RKO (cell line): ENCODE measurements at places on chromosomes 4 and X.
A peak's percentile ranks its signal among the peaks of the same experiment; 100 is the strongest.

- DNase-seq: peak; percentile 50
Observed at GRCh38 chrX:150772150-150772970, 79.2 kb downstream of the MTMR1 start.

DNA sequence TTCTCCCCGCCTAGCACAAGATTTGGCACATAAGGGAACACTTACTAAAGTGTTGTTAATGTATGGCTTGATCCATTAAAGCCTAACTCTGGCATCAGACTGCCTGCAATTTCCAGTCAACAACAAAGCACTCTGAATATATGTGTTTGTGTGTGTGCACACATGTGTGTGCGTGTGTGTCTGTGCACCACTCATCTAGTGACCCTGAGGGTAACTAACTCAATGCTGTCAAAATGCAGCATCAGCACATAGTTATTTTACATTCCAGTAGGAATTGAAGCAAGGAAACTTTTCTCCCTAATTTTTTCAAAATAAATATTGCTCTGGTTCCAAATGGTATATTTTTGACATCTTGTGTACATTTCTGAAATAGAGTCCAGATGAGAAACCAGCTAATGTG lies 94.4 kb downstream of the SHROOM4 start:
- no peak for DNase-seq

- DNase-seq: no peak
Observed at GRCh38 chr4:145694929-145695328, 15.0 kb downstream of the C4orf51 start.

DNA sequence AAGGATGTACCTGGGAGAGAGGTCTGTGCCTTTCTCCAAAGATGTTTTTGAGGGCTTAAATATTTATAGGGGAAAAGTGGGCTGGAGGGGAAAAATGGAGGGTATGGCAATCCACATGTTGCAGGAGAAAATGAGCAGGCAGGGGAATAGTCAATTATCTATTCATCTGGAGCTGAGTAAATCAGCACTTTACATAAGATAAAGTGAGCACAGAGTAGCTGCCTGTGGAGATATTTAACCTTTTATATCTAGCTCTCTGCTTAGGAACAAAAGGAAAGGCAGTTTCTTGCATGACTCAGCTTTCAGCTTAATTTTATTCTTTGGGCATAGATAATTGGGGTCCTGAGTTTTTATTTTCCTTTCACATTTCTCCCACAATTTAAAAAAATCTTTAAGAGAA lies 93.6 kb upstream of the NPY2R start:
- DNase-seq: no peak

- no peak for DNase-seq
Observed at GRCh38 chr4:76799718-76800117, 98.2 kb downstream of the SOWAHB start.

DNA sequence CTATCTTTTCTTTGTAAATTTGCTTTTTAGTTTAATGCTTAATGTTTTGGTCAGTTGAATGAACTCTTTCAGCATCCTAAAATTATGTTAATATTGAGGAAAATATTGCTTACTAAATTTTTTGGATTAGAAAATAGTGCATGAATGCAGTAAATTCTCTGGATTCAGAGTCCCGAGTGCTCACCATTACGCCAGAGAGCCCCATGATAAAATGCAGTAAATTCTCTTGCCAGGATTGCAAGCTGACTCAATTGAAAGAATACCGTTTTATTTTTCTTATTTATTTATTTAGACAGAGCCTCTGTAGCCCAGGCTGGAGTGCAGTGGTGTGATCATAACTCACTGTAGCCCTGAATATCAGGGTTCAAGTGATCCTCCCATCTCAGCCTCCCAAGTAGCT lies 60.9 kb upstream of the ENPEP start:
- DNase-seq: no peak

DNA sequence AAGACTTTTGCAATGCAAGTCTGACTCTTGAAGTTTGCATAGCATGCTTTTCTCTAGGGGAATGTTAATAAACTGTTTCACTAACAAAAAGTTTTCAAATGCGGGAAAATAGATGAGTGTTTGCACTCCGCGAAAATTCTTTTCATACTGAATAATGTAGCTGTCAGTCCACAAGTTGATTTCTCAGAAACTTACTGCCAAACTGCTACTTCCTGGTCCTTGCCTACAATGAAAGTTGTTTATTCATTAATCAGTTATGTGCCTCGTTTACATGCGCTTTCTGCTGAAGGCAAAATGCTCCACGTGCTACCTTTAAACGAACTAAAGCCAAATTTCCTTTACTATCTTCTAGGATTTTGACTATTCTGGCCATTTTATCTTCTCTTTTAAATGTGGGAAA lies 166.2 kb downstream of the MAGEB17 start:
- DNase-seq: no peak

DNA sequence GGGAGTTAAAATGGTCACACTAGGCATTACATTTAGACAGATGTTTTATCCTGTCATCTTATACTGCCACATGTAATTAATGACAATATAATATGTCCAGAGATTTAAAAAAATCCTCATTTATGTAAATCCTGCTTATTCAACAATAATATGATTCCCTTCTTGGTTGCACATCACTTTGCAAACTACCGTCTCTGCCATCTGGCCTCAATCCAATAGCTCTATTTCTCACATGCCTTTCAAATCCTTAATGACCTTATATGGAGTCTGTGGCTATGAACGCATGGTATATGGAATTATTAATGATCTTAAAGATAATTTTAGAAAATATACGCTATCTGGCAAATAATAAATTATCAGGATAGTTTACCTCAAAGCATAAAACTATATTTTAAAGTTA lies 144.5 kb downstream of the NPNT start:
- DNase-seq: no peak

- DNase-seq: no peak
Observed at GRCh38 chr4:34649716-34650115, 1594.6 kb downstream of the ARAP2 start.

- DNase-seq: no peak
Observed at GRCh38 chrX:150616863-150617198, 48.4 kb downstream of the MTM1 start.

DNA sequence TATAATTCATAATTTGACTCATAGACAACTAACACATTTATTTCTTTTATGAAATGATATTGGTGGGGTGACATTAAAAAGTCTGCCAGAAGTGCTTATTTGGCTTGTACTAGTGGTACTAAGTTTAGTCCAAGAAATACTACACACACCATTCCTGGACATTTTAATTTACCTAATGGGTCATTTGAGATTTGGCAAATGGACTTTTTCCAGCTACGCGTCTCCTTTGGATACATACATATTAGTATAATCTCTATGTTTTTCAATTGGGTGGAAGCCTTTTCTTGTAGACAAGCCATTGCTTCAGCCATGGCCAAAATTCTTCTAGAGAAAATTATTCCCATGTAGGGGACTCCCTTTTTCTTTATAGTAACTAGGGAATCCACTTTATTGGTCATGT lies 968.5 kb downstream of the C4orf33 start:
- no peak for DNase-seq

- DNase-seq: no peak
Observed at GRCh38 chr4:165472943-165473676, 94.3 kb downstream of the CPE start.

GRCh38 chrX:97326456-97326855 lies 442.7 kb downstream of the RPA4 start:
- DNase-seq: no peak

DNA sequence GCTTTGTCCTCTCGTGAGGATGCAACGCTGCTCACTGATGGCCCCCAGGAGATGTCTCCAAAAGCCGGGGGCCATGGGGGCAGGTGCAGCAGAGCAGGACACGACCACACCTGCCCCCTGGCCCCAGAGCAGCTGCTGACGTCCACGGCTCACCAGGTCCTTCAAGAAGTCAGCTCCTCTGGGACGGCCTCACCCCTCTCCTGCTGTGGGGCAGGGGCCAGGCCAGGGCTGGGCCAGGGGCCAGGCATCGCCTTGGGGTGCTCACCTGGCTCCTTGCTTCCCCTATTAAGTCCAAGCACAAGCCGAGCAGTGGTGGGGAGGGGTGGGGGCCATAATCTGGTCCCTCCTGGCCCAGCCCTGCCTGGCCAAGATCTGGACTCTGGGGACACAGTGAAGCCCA lies 28.6 kb upstream of the MXD4 start:
- DNase-seq: no peak

DNA sequence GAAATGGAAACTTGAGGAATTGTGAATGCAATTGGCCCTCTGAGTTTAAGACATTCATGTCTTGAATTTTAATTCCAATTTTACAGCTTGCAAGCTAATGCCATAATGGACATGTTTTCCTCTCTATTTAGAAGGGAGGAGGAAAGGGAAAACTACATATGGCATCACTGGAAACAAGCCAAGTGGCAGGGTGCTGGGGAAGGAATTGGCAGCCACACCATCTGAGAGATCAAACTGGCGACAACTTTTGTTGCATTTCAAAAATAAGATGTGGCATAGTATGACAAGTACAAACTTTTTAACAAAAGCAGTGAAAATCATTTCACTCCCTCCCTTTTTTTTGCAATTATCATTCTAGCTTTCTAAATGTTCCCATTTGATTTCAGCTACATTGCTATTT lies 615.6 kb downstream of the CENPC start:
- DNase-seq: no peak

GRCh38 chr4:85084371-85085094 lies 118.0 kb upstream of the WDFY3 start:
- DNase-seq: peak; percentile 68

- DNase-seq: no peak
Observed at GRCh38 chrX:118729042-118729652, 1.7 kb downstream of the IL13RA1 start.

GRCh38 chrX:115173181-115173580 lies 16.0 kb upstream of the RBMXL3 start:
- DNase-seq: no peak

DNA sequence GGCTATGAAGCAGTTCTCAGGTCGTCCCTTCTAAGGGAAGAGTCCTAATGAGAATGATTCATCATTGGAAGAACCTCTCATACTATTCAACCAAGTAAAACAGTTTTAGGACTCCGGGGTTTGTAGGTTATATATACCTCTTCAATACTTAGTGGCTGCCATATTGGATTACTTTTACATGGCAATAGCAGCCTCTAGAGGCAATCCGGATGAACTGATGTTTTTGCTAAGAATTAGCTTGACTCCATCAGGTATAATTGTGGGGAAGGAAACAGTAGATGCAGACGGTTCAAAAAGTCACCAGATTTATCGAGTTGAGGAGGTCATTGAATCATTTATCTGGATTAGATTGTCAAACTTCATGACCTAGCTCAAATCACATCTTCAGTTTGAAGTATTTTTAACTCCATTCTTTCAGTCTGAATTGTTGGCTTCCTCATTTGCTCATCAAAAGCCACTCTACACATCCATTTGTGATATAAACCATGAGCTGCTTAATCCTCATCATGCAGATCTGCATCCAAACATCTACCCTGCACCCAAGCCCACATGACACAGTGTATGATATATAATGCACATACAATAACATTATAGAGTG lies 28.4 kb downstream of the GUCY1B1 start:
- peak; percentile 66 for DNase-seq

GRCh38 chrX:124518885-124519284 lies 172.5 kb downstream of the SH2D1A start:
- DNase-seq: peak; percentile 33

DNA sequence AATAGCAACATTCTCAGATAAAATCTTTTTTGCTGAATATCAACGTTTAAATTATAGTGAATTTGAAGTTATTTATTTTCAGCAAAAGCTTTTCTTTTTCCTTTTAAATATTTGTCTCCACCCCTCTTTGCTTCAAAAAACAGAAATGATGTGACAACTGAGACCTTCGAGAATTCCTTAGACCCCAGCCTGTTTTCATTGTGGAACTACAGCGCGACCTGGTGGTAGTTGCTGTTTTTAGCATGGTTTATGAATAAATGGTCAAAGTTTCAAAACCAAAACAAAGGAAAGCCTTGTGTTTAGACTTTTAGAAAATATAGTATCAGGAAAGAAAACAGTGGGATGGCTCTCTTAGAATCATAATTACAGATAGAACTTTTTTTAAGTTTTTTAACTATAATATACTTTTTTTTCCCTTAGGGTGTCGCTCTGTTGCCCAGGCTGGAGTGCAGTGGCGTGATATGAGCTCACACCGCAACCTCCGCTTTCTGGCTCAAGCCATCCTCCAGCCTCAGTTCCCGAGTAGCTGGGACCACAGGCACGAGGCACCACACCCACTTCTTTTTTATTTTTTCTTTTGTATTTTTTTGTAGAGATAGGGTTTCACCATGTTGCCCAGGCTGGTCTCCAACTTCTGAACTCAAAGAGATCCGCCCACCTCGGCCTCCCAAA lies 26.8 kb upstream of the TMEM184C start:
- peak; percentile 52 for DNase-seq

DNA sequence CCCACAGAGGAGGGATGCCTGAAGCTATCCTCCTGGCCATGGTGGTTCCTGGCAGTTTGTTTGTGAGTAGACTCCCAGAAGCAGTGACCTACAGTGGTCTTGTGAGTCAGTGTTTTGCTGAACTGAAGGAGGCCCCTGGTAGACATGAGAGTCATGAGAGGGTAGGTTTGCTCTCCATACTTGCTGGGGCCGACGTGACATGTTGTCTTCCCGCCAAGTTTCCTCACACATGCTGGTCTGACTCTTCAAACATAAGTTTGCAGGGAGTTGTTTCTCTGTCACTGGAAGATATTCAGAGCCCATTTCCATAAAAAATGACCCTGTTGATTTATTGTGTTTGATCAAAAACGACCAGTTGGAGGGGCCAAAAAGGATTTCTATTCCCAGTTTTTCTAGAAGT lies 131.1 kb upstream of the SCML1 start:
- no peak for DNase-seq

DNA sequence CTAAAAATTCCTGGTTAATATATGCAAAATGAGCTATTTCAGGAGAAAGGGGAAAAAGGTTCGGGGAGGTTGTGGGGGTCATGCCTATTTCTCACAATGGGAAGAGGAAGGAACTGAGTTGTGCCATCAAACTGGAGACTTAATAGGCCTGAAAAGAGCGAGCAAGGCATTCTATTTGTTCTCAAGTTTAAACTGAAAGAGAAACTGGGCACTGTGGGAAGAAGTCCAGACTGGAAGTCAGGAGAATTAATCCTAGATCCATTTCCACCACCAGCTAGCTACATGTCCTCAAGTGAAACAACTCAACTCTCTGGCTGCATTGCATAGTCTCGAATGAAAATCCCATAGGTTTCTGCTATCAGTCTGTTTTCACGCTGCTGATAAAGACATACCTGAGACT lies 50.6 kb downstream of the PPARGC1A start:
- no peak for DNase-seq

DNA sequence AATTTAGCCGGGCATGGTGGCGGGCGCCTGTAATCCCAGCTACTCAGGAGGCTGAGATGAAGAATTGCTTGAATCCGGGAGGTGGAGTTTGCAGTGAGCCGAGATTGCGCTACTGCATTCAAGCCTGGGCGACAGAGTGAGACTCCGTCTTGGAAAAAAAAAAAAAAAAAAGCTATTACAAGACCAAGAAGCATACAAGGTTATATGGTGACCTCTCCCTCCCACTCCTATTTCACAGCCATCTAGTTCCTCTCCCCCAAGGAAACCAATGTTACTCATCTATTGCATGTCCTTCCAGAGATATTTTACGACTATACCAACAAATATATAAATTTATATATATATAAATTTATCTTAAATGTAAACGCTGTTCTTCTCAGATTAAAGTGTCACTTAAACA lies 3.2 kb downstream of the SLC9A7 start:
- no peak for DNase-seq

- DNase-seq: peak; percentile 38
Observed at GRCh38 chr4:80033581-80033980, 39.4 kb downstream of the ANTXR2 start.

- DNase-seq: no peak
Observed at GRCh38 chr4:47651231-47651630, 166.2 kb downstream of the ATP10D start.
